ENCODE measurements at places on chromosomes 7 and 10.

- no peak for DNase-seq
Measured at GRCh38 chr10:85168243-85168642, 839.9 kb downstream of the CCSER2 start.

- DNase-seq: no peak
Measured at GRCh38 chr10:61705022-61705613, 42.4 kb downstream of the CABCOCO1 start.

DNA sequence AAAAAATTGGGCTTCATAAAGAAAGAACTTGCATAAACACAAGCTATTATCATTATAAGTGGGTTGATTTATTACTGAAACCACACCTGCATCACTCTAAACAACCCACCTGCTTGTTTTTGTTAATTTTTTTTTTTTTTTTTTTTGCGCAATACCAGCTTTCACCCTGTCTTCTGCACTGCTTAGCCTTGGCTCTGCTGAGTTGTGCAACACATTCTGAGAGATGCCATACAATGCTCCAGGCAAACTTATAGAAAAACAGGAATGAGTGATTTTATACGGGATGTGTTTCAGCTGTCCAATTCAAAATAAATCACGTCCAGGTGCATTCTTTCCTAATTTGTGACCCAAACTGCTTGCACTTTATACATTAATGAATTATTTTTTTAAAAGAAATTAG is 923.6 kb downstream of the GATA3 start:
- DNase-seq: no peak

DNA sequence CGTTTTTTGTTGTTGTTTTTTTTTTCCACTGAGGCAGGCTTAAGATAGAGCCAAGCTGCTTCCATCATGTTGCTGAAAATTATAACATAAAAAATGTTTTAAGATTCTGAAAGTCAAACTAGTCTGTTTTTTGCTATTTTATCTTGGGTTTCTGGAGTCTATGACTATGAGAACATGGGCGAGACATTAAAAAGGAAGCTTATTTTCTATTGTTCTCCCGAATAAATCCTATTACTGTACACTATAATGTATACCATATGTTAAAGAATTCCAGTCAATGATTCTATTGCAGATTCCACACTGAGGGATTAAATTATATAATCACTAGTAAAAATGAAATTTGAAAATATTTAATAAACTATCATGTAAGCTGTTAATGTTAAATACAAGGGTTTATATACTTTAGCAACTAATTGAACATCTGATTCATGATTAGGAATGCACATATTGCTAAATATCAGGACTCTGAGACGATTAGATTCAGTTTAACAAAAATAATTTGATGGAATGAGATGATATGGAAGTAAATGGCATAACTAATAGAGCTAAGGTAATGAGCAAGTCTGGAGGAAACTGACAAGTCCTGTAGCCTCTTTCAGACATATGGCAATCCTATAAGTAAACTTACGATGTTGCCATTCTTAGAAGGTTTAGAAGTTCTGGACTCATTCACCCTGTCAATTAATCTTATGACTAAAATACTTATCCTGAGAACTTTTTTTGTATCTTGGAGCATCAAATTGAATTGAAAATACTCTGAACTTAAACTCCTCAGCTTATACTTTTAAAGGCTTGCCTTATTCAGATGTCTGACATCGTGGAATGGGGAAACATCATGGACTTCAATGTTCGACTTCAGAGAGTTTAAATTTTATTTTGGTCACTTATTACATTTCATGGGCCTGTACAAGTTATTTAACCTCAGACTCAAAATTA is 294.8 kb upstream of the DGKB start:
- DNase-seq: no peak

DNA sequence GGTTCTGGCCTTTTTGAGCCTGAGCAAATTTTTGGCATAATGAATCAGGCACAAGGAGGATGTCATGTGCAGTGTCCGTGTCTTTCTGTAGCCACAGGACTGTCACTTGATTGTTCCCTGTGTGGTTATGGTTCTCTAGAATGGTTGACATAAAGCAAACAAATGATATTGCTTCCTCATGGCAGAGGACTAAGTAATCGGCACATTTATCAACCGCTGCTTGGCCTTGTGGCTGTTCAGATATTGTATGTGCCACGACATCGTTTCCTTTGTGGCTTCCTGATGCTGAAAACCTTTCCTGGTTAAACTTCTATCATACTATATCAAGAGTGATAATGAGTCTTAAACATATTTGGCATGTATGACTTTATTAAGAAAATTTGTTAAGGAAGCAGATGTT is 598.8 kb downstream of the SUGCT start:
- no peak for DNase-seq

DNA sequence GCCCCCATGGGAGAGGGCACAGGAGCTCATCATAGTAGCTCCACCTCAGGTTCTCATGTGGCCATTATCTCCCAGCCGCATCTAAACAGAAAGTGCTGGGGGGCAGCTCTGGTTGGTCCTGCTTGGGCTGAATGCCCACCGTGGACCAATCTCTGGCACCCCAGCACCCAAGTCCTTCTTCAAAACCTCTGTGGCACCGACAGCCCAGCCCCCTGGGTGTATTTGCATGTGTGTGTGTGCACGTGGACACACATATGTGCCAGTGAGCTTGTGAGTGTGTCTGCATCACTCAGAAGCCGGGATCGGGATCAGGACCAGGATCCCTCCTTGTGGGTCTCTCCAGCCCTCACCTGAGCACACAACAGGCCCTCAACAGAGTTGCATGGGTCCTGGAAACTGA is 68.2 kb downstream of the ALOX5 start:
- no peak for DNase-seq

GRCh38 chr7:131152766-131153165 is 174.9 kb upstream of the MKLN1 start:
- DNase-seq: no peak

GRCh38 chr10:66538371-66538770 is 387.5 kb upstream of the LRRTM3 start:
- DNase-seq: no peak

DNA sequence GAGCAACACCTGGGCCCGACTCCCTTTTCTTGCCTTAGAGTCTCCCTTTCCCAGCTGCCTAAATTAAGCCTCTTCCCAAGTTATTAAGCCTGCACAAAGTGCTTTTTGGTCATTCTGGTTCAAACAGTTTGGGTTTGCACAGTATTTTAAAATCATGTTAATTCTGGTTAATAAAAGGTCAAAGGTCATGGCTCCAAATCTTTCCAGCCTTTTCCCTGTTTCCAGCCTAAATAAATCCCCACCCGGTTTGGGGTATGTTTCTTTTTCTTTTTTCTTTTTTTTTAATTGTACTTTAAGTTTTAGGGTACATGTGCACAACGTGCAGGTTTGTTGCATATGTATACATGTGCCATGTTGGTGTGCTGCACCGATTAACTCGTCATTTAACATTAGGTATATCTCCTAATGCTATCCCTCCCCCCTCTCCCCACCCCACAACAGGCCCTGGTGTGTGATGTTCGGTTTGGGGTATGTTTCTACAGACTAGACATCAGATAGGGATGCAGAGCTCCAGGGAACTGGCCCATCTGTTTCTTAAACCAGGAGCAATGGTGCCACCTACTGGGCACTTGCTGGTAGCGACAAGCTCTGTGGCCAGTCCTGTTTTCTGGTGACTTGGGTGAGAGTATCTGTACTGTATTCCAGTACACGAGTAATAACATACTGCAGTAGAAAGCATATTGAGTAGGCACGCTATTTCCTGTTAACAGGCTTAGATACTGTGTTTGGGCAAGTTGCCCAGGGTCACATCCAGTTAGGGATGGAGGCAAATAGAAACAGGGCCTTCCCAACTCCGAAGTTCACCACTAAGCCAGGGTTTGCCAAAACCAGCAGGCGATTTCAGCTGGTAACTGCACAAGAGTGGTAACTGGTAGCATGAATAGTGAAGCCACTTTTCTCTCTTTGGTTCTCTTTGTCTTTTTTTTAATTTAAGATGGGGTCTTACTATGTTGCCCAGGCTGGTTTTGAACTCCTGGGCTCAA is 60.6 kb upstream of the TRIM8 start:
- peak; percentile 62 for DNase-seq

GRCh38 chr10:105023211-105024111 is 382.4 kb downstream of the SORCS3 start:
- DNase-seq: no peak

DNA sequence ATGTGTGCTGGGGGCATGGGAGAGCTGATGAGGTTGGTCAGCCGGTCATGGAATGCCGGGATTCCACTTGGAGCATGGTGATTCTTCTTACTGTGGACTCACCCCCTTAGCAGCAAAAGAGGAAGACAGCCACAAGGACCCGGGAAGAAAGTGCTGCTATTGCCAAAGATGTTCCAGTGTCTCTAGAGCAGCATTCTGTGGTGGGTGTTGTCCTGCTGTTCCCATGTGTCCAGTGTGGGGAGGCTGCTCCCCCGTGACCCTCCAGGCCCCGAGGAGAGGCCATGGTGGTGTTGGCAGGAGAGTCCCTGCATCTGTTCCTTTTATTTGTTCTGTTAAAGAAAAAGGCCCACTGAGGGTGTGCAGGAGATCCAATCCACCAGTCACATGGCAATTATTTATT is 499.4 kb downstream of the RPS24 start:
- DNase-seq: no peak

- DNase-seq: no peak
Measured at GRCh38 chr10:34835908-34836508, 20.9 kb upstream of the PARD3 start.

GRCh38 chr10:122333037-122333436 is 41.5 kb upstream of the PLEKHA1 start:
- DNase-seq: no peak

- DNase-seq: no peak
Measured at GRCh38 chr7:29892231-29892630, 85.9 kb downstream of the WIPF3 start.

GRCh38 chr10:126099366-126099765 is 203.0 kb downstream of the FANK1 start:
- DNase-seq: no peak

DNA sequence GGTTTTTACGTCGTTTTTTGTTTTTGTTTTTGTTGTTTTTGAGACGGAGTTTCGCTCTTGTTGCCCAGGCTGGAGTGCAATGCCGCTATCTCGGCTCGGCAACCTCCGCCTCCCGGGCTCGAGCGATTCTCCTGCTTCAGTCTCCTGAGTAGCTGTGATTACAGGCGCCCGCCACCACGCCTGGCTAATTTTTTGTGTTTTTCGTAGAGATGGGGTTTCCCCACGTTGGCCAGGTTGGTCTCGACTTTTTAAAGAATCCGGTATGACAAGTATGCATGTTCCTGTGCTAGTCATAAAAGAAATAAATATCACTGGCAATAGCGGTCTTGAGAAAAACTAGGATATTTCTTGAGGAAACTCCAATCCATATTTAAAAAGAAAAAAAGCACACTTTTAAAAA is 2.7 kb upstream of the ARL4A start:
- DNase-seq: no peak

DNA sequence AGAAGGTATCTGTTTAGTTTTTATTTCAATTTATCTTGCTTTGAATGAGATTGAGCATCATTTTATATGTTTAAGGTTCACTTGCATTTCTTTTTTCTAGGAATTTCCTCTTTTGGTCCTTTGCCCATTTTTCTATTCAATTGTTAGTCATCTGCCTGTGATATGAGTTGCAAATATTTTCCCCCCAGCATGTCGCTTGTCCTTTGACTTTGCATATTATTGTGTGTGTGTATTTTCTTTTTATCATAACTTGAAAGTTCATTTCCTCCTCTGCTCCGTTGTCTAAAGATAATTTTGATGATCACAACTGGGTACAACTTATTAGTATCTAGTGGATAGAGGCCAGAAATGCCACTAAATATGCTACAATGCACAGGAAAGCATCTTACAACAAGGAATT is 132.7 kb upstream of the MDFIC start:
- DNase-seq: no peak

DNA sequence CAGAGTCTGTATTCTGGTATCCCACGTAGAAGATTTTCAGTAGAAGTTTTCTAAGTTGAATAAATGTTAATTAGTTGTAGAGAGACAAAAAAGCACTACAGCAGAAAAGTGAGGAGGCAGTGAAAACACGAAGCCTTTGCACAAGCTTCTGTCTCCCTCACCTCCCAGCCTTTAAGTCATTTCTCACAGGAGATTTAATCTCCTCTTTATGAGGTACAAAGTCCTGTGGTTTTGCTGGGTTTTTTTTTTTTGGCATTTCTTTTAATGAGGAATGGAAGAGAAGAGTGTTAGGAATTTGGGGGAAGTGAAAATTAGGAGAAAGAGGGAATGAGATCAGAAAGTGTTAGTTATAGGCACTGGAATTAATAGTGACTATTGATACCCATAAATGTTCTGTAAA is 21.5 kb downstream of the SPAG6 start:
- DNase-seq: no peak

DNA sequence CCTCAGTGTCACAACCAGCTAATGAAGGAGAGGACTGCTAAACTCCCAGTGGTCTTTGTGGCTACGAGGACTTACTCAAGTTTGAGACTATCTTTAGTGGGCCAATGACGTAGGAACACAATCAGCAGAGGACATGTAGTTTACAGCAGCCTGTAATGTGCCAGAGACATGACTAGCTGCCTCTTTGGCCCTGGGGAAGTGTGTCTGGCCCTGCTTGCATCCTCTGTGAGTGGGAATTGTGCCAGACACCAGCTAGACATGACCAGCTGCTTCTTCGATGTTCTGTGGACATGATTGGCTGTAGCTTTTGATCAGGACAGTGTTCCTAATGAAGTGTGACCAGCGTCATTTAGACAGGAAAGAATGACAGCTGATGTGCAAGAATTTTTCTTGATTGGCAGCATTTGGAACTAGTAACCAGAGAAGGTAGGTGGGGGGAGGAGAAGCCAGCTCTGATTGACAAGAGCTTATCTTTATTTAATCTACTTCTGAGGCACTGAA is 141.7 kb downstream of the AUTS2 start:
- no peak for DNase-seq

DNA sequence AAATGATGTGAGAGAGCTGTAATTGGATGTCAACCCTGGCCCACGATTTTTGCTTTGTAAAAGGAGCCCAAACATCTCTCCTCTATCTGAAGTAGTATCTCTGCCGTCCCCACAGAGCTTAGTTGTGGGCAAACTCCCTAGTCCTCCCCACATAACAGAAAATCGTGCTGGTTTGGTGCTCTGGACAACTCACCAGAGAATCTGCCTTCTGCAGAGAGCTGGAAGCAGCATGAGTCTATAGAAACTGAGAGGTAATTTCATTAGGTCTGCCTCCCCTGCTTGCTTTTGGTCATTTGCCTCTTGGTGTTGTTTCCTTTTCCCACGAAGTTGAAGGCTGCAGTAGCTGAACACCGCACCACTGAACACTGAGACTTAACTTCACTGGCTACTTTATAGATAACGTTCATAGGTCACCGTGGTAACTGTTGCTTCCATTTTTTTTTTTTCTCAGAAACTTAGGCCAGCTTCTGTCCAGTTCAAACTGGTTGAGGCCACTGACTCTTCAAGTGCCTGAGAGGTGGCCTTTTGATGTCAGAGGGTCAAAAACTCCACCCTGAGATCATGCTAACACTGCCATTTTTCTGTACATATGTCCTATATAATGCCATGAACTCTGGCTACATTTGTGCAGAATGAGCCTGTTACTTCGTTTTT is 3.3 kb upstream of the CDCA7L start:
- DNase-seq: no peak

All from T-cell (primary cell).